Suppressor macrophage treated with lipopolysaccharide for 1 hour (primary cell): ENCODE measurements at places on chromosomes 11 and 22.

- no peak for DNase-seq
Observed at GRCh38 chr11:45449036-45449601, 163.0 kb upstream of the SYT13 start.

- peak; percentile 91 for DNase-seq
Observed at GRCh38 chr22:41286639-41287091, 678 bp upstream of the RANGAP1 start.

DNA sequence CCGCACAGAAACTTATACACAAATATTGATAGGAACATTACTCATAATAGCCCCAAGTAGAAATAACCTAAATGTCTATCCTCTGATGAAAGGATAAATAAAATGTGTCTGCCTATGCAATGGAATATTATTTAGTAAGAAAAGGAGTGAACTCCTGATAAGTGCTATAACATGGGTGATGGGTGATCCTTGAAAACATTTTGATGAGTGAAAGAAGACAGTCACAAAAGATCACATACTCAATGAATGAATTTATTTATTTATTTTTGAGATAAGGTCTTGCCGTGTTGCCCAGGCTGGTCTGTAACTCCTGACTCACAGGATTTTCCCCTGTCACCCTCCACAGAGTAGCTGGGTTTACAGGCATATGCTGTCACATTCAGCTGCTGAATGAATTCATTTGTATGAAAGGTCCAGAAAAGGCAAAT lies 17.3 kb downstream of the RNF121 start:
- peak; percentile 22 for DNase-seq

DNA sequence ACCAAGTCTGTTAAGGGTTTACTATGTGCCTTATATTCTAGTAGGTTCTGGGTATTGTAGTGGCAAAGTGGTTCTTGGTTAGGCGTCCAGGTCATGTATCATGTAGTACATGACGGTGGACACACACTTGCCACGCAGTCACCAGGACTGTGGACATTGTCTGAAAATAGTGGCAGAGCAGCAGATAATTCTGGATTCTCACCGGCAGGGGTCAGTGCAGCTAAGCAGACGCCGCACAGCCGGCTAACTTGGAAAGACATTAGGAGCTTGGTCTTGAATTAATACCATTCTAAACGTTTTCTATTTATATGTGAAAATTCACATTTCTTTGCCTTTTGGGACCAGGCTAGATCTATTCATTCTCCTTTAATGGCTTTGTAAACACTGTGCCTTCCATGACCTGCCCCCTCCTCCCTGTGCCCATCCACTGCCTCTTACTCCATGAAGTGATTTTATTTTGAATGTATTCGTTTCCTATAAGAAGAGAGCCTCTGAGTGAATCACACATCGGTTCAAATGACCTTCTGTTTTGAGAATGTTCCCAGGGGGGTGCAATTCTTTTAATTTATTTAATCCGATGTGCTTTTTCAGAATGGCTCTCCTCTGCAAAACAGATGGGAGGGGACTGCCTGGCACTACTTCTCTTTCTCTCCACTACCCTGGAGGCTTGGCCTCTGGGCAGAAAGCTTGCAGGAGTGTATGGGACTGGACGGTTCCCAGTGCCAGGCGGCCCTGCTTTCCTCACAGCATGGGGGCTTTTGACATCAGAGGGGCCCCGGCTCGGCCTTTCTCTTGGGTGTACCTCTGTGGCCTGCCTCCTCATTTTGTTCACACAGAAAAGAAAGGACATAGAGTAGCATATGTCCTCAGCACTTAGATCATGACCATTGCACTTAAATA lies 378.0 kb downstream of the NTM start:
- peak; percentile 77 for DNase-seq

DNA sequence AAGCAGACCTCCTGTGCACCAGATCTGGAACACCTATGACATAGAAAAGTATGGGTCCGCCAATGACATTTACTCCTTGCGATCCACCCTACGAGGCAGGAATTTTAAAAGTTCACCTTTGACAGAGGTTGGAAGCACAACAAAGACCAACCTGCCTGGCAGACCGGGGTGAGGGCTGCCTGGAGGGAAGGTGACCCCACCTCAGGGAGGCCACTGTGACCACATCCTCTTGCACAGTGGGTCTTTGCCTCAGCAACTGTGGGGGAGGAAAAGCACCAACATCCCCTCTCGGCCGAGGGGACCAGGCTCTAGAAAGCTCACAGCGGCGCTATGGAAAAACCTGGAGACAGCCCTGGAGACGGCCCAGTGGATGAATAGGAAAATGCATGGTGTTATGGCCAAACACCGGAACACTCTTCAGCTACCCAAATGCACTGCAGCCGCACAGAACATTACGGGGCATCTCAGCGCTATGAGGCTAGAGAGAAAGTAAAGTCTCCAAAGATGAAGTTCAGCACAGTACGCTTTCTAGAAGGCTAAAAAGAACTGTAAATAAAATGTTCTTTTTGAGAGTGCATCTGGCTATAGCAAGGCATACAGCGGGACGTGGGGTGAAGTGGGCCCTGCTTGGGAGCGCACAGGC lies 1.8 kb upstream of the SHISAL1 start:
- DNase-seq = no peak

DNA sequence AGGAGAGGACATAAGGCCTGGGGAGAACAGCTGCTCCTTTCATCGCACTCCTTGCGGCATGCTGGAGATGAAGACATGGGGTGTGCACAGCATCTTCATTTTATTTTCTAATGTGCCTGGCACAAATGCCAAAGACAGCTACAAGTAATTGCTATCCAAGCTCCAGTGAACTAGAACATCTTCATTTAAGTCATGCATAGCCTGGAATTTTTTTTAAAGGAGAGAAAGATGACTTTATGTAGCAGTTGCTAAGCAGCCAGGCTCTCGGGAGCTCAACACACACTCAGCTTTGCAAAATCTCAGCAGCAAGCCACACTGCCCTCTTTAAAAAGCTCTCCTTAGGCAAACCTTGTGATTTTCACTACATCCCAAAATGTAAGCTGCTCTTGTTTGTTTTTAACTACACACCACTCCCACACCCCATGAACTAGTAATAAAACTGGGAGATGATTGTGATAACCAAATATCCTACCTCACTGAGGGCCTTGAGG lies 164.5 kb upstream of the POU2AF2 start:
- no peak for DNase-seq

GRCh38 chr11:130085671-130086290 lies 16.1 kb downstream of the APLP2 start:
- no peak for DNase-seq

GRCh38 chr11:96160732-96161306 lies 182.2 kb downstream of the MAML2 start:
- DNase-seq = no peak

DNA sequence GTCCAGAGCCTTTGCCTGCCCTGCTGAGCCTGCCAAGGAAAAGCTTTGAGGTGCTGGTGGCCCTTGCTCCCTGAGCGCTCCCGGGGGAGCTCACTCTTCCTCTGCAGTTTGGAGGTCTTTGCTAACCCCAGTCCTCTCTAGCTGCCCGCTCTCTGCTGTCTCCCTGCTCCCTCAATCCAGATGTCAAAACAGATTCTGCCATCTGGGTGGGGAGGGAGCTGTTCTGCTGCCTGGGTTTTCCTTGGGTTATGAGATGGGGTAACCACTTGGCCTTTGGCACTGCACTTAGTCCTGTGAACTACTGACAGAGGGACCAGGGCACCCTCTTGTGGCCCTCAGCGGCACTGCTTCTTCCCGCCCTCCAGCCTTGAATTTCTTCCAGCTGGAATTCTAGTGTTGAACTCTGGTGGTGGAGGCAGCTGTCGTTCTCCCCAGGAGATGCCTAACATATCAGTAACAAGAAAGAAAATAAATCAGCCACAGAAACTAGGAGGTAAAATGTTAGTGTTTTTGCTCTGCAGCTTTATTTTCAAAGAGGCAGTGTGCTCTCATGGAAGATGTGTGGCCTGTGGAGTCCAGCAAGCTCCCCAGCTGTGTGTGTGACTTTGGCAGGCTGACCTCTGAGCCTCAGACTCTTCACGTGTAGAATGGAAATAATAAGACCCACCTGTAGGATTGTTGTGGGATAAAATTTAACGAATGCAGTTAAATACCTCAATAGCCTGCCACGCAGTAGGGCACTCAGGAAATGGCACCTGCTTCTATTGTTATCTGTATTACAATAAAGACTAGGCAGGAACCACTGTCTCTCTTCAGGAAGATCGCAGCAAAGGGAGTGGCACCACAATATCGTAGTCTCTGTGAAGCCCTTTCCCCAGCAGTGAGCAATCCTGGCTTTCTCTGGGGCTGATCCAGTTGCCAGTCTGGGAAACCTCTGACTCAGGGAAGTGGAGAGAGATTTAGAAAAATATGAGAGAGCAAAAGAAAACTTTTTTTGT lies 23.4 kb downstream of the ARFGAP2 start:
- peak; percentile 81 for DNase-seq
